ENCODE measurements at places on chromosomes 16 and 17.
A peak's percentile ranks its signal among the peaks of the same experiment; 100 is the strongest.

DNA sequence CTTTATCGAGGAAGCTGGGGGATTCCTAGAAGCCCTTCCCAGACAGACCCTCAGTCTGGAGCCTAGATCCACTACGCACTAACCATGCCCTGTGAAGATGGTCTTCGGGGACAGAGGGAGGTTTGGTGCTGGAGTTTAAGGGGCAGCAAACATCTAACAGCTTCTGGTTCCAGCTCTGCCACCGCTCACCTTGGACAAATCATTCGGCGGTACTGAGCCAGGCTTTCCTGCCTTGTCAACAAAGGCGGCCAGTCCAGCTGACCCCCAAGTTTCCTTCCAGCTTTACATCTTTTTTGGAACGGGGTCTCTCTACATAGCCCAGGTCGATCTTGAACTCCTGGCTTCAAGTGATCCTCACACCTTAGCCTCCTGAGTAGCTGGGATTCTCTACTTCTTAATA lies 369 bp upstream of the GJD3 start:
- DNase-seq = no peak

GRCh38 chr17:14092808-14093207 lies 23.5 kb downstream of the COX10 start:
- no peak for DNase-seq

DNA sequence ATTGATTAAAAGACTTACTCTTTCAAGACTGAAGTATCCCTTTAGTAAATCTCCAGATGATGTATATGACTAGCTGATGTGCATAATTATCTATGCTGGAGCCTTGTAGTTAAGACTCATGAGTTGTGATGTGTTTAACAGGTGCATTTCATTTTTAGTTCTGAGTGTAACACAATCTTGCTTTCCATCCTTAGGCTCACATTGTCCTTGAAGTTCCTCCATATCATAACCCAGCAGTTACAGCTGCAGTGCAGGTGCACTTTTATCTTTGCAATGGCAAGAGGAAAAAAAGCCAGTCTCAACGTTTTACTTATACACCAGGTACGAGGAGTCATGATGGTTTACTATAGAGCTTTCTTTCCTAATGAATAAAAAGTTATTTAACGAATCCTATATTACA lies 52.9 kb downstream of the ESRP2 start:
- no peak for DNase-seq

- no peak for DNase-seq
These were observed at the start of gene KCNH6 for GRCh38 chr17:63523253-63523855. TSS of gene KCNH6 (plus strand) at chr17:63523358. CDS start at chr17:63523414, 56 bp downstream.

- DNase-seq = no peak
These were observed 1.2 kb upstream of the HSF4 start for GRCh38 chr16:67163164-67163998.

DNA sequence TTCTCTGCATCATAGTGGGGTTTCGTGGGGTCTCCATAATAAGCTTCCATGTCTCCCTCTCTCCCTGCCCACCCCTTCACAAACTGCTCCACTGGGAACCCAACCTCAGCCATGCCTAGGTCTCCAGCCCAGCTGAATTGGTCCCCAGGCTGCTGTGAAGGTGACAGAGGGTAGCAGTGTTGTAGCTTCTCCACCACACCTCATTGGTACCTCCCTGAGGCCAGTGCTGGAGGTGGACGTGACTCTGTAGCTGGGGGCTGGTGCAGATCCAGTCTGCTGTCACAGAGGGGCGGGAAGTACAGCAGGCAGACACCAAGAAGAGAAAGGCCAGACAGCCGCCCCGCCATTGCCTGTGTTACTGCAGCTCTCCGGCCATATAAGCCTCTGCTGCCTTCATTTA lies 82.1 kb downstream of the OR1D5 start:
- no peak for DNase-seq

DNA sequence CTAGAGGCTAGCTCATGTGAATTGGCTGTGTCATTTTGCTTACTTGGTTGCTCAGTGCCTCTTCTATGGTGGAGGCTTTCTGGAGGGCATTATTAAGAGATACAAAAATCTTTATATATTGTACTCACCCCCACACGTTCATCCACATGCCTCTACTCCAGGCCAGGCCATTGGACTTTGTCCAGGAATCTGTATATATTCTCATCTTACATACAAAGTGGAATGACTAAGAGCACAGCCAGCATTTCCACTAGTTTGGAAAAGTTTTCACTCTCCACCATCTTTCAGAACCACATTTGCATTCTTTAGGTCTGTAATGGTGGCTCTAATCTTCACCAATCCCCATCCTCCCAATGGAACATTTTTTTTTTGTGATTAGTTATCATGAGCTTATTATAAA lies 4.8 kb upstream of the GLG1 start:
- DNase-seq = peak; percentile 37

Measured in foreskin melanocyte (primary cell).